Renal cortex interstitium (tissue), 15 donors: ENCODE measurements at places on chromosomes 4 and X.
A peak's percentile ranks its signal among the peaks of the same experiment; 100 is the strongest.

DNA sequence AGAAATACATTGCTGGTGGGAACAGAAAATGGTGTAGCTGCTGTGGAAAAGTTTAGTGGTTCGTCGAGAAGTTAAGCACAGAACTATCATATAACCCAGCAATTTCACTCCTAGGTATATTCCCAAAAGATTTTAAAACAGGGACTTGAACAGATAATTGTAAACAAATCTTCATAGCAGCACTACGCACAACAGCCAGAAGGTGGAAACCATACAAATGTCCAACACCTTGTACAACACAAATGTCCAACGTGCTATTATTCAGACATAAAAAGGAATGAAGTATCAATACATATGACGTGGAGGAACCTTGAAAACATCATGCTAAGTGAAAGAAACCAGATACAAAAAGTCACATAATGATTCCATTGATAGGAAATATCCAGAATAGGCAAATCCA is 37.9 kb downstream of the CUL4B start:
- no peak for DNase-seq

DNA sequence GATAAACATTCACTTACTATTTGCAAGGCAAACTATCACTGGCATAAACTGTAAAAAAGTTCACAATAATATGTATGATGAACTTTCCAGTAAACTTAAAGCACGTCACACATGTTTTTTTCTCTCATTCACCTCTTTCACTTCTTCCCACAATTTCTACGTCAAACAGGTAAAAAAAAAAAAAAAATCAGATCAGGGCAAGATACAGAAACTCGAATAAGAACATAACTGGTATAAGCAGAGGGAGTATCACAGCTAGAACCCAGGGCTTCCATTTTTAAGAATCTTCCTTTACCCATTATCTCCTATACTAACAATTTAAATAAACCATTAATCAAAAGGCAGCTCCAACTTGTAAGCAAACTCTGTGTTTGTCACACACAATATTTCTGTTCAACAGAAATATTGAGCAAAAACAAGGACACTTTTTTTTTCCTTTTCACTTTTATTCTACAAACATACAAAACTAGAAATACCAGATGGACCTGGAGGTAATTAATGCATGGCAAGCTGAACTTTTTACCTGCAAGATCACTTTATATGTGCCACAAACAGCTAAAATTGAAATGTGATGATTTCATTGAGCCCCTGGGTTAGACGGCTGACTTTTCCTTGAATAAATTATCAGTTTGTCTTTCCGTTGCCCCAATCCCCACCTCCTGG is 47.5 kb upstream of the NSUN7 start:
- DNase-seq: no peak

GRCh38 chr4:113646442-113646822 is 115.1 kb downstream of the CAMK2D start:
- no peak for DNase-seq

DNA sequence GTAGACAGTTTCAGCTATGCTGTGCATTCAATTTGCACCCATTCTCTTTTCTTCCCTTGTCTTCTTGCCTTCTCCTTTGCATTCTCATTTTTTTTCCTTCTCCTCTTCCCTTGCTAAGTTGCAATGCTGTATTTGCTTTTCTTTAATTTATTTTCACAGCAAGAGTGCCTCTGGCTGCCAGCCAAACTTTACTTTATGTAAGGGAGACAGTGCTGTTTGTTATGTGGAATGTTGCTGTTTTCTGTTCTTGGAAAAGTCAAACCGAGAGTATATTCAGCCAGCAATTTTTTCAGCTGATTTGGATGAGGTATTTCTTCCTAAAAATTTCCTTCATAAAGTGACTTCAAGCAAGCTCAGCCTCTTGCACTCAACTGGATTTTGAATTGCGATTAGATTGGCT is 1293.4 kb downstream of the ARAP2 start:
- no peak for DNase-seq

DNA sequence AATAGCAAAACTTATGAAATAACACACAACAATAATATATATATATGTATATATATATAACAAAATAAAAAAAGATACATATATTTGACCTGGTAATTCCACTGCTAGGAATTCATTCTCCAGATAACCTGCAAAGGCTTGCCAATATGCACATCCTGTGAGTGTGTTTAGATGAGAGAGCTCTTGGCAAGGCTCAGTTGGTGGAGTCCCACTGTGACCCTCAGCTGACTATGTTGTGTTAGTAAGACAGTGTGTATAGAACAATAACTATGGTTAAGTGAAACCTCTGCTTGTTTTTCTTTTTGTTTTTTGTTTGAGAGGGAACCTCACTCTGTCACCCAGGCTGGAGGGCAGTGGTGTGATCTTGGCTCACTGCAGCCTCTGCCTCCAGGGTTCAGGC is 39.5 kb upstream of the RBMX start:
- DNase-seq: no peak

GRCh38 chrX:68186552-68187262 is 246.6 kb downstream of the OPHN1 start:
- DNase-seq: no peak

DNA sequence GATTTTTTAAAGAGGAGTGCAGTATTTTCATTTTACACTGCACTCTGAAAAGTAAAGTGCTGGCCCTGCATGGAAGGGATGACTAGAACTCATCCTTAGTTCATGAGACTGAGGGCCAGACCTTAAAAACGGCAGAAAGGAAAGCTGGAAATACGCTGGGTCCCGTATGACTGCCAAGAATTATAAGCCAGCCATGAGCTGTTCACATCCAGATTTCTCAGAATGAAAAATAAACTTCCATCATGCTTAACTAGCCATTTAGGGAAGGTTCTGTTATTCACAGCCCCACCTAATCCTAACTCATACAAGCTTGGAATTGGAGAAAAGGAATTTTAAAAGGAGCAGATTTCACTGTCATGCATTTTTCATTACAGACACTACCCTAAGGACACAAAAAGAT is 894.4 kb downstream of the FAT4 start:
- DNase-seq: no peak

GRCh38 chr4:112321776-112322684 is 24.9 kb downstream of the ALPK1 start:
- DNase-seq: no peak

DNA sequence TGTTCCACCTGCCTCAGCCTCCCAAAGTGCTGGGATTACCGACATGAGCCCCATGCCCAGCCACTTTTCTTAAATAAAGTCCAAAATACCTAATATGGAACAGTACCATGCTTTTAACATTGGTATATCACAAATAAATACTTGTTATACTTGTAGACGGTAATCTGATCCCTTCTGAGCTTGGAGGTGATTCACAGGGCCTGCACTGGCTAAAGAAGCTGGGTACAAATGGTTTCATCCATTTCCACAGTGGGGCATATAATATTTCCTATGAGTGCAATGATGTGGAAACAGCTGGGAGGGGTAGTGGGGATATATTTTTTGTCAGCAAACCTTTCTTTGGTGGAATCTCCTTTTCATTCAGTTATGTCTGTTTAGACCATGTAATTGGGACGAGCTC is 35.8 kb downstream of the PLK4 start:
- DNase-seq: no peak

- DNase-seq: no peak
Observed at GRCh38 chrX:39725114-39725513, 372.6 kb downstream of the BCOR start.

DNA sequence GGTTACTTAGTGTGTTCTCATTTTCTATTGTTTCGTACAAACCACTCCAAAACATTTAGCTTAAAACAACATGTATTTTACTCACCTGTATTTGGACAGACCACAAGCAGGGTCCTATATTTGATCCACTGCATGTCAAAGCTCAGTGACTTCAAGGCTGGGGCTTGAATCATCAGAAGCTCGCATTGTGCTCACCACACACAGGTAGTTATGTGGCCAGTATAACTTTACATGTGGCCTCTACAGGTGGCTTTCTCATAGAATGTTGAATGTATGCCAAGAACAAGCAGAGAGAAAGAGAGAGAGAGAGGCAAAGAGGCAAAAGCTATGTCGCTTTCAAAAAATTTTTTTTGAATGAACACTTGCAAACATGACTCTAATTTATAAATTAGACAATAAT is 107.6 kb downstream of the QRFPR start:
- DNase-seq: no peak

GRCh38 chrX:9710332-9710731 is 55.3 kb downstream of the GPR143 start:
- DNase-seq: no peak

GRCh38 chrX:123173833-123174232 is 10.2 kb upstream of the GRIA3 start:
- DNase-seq: no peak

GRCh38 chr4:21948347-21949072 is at the start of gene KCNIP4:
Gene KCNIP4 (minus strand): TSS chr4:21948772.
- no peak for DNase-seq

DNA sequence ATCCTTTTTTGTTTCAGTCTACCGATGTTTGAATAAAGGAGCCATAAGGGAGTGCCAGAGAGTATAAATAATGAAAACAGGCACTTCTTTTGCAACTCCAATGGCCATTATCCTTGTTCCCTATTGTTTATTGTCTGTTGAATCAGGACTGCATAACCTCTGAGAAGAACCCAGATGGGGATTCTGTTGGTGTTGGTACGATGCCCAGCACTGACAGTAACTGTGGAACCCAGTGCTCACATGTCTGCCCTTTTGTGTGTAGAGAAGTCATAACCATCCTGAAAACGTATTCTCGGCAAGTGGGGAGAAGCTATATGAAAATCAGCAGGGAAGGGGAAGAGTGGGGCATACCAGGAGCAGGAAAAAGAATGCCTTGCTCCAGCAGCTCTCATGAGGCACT is 195.1 kb upstream of the EDNRA start:
- no peak for DNase-seq

DNA sequence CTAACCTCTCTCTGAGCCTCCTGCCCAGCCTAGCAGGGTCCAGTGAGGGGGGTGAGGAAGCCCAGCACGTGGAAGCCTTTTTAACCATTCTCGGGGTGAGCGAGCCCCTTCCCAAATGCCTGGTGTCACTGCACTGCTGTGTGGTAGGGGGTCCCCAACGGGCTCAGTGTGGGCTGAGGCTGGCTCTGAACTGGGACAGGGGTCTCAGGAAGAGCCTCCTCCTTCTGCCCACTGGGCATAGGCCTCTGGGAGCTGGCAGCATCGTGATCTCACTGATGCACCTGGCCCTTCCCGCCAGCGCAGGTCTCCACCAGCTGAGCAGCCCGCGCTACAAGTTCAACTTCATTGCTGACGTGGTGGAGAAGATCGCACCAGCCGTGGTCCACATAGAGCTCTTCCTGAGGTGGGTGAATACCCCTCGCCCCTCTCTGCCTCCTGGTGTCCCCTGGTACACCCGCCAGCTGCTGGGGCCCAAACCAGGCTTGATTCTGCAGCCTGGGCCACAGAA is 12.6 kb downstream of the HTRA3 start:
- DNase-seq: no peak

GRCh38 chr4:88975958-88976774 is 80.8 kb downstream of the FAM13A start:
- DNase-seq: no peak

DNA sequence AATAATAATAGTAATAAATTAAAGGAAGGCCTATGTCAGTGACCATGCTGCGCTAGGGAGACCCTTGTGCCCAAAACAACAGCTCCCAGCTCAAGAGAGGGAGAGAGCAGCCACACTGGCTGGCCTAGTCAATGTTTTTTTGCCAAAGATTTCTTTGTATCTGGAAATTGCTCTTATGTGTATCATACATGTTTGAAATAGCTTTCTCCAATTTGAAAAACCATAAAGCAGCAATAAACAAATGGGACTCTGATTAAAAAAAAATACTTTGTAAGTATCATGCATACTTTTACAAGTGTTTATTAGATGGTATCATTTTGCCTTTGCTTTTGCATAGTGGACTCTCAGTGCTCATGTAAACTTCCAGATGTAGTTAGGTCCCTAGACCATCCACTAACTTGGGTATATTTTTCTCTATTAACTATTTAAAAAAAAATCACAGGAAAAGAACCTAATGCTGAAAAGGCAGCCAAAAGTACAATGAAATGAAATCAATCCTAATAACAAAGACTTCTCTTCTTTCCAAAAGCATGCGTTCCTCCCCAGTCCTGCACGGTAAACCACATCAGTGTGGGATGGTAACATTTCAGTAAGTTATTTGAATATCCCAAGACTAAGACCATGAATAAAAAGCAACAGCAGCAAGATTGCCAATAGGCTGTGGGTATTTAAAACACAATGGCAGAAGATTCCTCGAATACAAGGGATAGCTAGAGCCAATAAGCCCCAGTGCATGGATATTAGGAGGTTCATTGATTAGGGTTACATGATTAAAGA is 117.6 kb downstream of the PALLD start:
- no peak for DNase-seq

DNA sequence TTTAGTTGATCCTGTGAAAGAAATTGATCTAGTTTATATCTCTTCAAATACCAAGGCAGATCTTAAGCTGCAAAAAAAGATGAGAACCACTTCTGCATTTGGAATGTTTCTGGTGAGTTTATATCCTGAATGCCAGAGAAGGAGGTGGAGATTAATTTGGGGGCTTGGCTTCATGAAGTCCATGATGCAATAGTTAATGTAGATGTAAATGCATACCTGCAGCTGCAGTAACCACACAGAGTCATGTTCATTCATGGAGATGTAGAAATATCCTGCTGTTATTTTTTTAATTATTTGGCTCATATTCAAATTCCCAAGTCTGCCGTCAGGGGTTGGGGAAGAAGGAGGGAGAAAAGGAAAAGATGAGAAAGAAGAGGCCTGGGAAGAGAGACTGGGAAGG is at the start of gene SULT1E1:
Gene SULT1E1 (minus strand): TSS at position 94 of the 400 bp plus-strand sequence. CDS start 2,501 bp downstream, outside the sequence.
- DNase-seq: peak; percentile 24

GRCh38 chrX:38726612-38727011 is 74.6 kb upstream of the MID1IP1 start:
- DNase-seq: no peak

DNA sequence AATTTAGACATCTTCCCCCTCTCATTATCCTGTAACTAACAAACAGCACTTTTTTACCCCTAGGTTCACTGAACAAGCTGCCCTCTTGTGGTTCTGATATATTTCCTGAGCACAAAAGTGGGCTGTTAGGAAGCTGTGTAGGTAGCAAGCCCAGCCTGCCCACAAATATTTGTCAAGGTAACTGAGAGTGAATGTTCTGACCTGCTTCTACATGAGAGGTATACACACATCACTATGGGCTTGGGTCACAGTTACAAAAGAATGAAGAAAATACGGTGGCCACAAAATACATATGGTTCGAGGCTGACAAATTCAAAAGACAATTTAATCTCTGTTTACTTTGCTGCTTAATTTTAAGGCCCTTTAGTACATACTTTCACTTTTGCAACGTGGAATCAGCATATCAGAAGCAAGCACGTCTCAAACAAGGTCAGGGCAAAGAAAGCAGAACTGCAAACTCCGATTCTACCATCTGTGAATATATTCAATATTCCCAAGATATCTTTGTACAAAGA is 78.7 kb downstream of the RBM47 start:
- DNase-seq: no peak

GRCh38 chrX:110412971-110413726 is 54.5 kb downstream of the RTL9 start:
- peak; percentile 63 for DNase-seq

- no peak for DNase-seq
Observed at GRCh38 chrX:142923201-142923600, 102.5 kb upstream of the SPANXN4 start.
